ENCODE measurements at places on chromosomes 16 and 17. TPM values are rescaled to one million over a fixed set of nuclear protein-coding genes. Genes with fewer than 3 reads are reported as not detected.

GRCh38 chr17:43445009-43445589 is 38.7 kb upstream of the DHX8 start:
- DNase-seq = no peak

- no peak for DNase-seq
Measured at GRCh38 chr16:58614212-58614611, 15.4 kb downstream of the CNOT1 start.

GRCh38 chr17:78224231-78225087 is 7.0 kb upstream of the TMEM235 start:
- no peak for DNase-seq

DNA sequence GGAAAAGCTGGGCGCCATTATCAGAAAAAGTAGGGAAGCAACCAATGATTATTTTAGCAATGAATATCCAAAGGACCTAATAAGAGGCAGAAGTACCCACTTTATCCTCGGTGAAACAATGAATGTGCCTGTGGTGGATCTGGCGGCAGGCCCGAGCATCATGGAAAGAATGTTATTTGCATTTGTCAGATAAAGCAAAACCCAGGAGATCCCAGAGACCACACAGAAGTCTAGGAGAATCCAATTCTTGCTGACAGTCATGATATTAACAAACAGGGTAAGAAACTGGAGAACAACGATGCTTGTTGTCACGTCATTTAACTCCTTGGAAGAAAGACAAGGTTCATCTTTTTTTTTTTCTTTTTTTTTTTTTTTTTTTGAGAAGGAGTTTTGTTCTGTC is 12.0 kb upstream of the TNRC6A start:
- no peak for DNase-seq

DNA sequence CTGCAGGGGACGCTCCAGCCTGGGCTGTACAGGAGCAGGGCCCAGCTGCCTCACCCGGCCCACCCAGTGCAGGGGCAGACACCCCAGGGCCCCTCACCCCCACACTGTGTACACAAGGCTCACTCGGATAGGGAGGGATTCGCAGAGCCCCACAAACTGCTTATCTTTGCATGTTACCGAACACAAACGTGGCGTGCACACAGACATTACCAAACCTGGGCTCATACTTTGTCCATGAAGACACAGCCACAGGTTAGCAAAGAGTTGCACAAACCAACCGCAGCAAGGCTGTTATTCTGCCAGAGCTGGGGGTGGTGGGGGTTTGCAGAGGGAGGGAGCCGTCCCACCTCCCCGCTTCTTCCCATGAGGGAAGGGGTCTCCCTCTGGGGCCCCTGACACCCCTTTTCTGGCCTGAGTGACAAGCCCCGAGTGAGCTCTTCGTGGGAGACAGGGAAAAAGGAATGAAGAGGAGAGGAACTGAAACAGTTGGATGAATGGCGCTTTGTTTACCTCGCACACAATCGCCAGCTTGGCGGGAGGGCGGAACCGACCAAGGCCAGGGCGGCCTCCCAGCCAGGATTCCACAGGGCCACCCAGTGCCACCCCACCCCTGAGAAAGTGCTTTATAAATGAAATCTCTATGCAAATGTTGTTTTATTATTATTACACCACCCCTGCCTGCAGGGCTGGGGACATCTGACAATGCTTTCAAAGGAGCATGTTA is 434 bp upstream of the CPSF4L start:
- peak; percentile 91 for DNase-seq

GRCh38 chr17:35676441-35676840 is 55.0 kb upstream of the RASL10B start:
- no peak for DNase-seq

GRCh38 chr17:19371259-19372010 is 6.9 kb upstream of the MAPK7 start:
- no peak for DNase-seq

GRCh38 chr16:58462499-58462996 is 37.4 kb upstream of the NDRG4 start:
- DNase-seq = no peak

GRCh38 chr16:49834531-49835151 is 21.3 kb downstream of the ZNF423 start:
- DNase-seq = no peak

DNA sequence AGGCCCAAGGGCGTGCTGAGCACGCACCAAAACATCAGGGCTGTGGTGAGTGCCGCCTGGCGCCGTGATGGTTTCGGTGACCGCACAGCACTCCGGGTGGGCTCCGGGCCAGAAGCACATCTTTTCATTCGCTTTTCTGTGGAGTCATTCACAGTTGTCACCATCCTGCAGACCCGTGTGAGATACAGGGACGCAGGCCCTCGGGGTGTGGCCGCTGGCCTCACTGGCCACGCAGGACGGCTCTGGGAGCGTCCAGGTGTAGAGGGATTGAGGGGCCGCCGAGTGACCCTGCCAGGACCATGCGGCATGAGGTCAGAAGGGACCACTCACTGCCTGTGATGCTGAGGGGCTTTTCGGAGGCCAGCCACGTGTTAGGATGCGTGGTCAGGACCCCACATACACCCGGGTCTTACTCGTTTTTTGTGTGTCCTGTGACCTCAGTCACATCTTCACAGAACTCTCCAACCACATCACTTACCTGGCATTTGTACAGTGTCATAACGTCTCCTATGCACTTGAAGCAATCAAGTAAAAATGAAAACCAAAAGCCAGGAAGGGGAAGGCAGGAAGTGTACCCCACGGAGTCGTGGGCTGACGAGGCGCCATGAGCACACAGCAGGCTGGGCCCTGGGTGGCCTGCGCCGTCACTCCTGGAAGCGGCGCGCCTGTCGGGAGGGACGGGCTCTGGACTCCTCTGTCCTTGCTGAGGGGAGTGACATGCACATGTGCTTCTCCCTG is 7.8 kb downstream of the ACSF3 start:
- no peak for DNase-seq

- peak; percentile 37 for DNase-seq
Measured at GRCh38 chr16:15701975-15702970, 52.2 kb downstream of the NDE1 start.

GRCh38 chr17:19579192-19579761 is 45.6 kb downstream of the SLC47A1 start:
- DNase-seq = no peak

DNA sequence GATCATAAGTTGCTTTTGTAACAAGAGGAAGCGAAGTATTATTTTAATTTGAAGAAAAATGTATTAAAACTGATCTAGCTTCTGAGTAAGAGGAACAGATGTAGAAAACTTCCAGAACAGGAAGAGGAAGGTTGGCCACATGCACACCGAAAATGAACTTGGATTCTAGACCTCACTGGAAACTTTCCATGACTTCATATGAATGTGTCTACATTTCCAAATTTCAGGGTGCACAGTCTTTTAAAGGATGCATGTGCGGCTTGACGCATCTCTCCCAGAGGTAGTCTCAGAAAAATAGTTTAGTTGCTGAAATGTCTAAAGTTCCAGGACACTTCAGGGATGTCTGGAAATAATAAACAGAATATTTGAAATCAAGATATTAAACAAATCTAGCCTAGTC is 275.1 kb upstream of the MYOCD start:
- no peak for DNase-seq

GRCh38 chr17:39462631-39463375 is 1.5 kb downstream of the CDK12 start:
- DNase-seq = no peak

GRCh38 chr17:40074175-40074512 is 11.4 kb downstream of the THRA start:
- no peak for DNase-seq

GRCh38 chr16:53502331-53503269 is at the start of gene AKTIP:
Gene AKTIP (minus strand): TSS chr16:53503209. CDS start chr16:53500259, 2,950 bp downstream.
- no peak for DNase-seq

GRCh38 chr17:8062435-8062806 is 23.6 kb downstream of the ALOX15B start:
- no peak for DNase-seq

- no peak for DNase-seq
Measured at GRCh38 chr16:9844361-9844760, 337.9 kb downstream of the GRIN2A start.

The ASGR2 gene
- not detected for total RNA-seq

The RAC3 gene
- 45.8 TPM for total RNA-seq

The KRTAP2-3 gene
- not detected for total RNA-seq

The TEX19 gene
- 0.05 TPM for total RNA-seq

The OTOP2 gene
- total RNA-seq = not detected

The CDH5 gene
- total RNA-seq = not detected

The ADAT1 gene
- 78.9 TPM for total RNA-seq

The HBQ1 gene
- total RNA-seq = 2.2 TPM

The HASPIN gene
- 9.0 TPM for total RNA-seq

The FOXL1 gene
- total RNA-seq = not detected

The PIPOX gene
- total RNA-seq = not detected

The ATP2C2 gene
- not detected for total RNA-seq

The TSPAN10 gene
- total RNA-seq = 70.6 TPM

The NOXO1 gene
- not detected for total RNA-seq

The UNC45B gene
- not detected for total RNA-seq

The CDRT15 gene
- not detected for total RNA-seq

The TSNAXIP1 gene
- 0.26 TPM for total RNA-seq

The CHD9 gene
- total RNA-seq = 20.3 TPM

The LPO gene
- total RNA-seq = not detected
